ENCODE measurements at places on chromosomes 5 and 9.

- DNase-seq = no peak
Observed at GRCh38 chr5:179230061-179230461, 115.2 kb downstream of the ADAMTS2 start.

- DNase-seq = no peak
Observed at GRCh38 chr9:101860920-101861319, 122.5 kb upstream of the GRIN3A start.

DNA sequence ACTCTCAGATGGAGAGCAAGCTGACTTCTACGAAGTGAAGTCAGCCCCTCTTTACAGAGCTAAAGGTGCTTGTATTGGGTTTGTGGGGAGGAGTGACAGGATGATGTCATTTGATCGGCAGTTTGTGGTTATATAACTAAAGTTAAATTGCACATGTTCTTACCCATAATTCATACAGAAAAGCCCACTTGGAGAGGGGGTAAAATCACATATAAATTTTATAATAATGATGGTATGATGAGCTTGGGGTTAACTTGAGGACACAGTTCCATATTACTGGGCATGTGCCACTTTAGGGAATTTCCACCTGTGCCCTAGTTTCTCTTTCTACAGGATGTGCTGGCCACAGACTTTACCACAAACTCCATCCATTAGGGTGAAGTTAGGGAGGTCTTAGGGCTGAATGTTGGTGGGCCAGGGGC, 1178.6 kb upstream of the CDH9 start:
- no peak for DNase-seq

DNA sequence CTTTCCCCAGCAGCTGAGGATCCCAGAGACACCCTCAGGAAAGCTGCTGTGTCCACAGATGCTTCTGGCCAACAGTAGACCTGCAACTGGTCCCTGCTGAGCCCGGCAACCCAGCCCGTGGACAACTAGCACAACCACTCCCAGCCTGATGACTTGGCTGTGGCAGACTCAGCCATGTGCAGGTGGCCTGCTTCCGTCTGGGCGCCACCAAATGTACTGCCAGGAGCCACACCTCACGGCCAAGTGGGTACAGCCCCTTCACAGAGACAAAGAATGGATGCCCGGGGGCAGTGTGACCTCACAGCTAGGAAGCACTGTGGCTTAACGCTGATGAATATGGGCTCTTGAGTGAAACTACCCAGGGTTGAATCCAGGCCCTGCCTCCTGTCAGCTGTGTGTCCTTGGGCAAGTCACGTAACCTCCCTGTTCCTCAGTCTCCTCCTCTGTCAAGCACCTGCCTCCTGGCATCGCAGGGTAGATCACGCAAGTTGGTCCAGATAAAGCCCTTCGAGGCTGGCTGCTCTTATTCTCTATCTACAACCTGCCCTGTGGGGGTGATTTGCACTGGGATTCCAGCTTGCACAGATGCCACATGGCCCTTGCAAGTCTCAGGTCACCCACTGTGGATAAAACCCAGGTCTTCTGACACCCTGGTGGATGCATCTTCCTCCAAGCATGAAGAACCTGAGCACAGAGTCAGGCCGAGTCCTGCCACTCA, 225.0 kb downstream of the PBX3 start:
- no peak for DNase-seq
